ENCODE measurements at places on chromosomes 3 and 15.

DNA sequence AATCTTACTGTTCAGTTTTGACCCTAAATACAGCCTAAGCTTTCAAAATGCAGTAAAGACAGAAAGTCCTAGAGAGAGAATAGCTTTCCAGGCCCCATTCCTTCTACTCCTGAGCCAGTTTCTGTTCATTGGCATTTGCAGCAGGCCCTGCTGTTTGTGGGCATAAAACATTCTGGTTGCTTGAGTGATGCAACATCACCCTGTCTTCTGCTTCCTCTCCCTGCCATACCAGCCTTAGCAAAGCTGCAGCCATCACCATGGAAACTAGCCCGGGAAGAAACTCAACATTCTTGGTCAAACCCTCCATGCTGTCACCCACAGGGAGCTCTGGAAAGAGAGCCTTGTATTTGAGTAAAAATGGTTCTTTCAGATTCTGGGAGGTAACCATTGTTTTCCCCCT is 325.7 kb downstream of the MAGI1 start:
- no peak for DNase-seq

DNA sequence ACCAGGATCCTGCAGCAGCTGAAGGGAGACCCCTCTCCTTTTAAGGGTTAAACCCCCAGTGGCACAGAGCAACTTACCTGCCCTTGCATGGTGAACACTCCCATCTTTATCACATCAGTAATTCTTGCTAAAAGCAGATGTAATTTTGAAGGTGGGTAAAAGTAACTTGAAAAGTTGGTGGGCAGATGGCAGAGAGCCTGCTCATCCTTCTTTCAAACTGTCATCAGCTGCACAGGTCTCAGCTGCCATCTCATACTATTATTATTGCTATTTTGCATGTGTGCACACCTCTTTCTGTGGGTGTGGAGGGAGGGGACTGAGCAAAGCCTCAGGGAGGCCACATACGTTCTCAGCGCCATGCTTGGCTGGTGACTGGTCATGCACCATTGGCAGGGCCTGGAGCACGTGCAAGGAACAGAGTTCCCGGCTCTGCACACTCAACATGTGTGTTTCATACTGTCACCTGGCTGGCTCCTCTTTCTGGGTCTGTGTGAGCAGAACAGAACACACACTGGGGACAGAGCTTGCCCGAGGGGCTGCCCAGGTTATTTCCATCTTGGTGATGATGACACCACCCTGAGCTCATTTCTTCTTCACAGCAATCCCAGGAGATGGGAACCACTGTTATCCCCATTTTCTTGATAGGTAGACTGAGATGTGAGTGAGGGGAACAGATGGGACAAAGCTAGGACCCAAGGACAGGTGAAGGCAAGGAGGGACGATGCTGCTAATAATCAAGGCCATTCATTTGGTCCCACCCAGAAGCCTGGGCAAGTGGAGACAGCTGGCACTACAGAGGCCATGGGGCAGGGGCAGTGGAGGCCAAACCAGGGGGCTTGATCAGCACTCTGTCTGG is 95.8 kb upstream of the KLF13 start:
- DNase-seq = no peak

DNA sequence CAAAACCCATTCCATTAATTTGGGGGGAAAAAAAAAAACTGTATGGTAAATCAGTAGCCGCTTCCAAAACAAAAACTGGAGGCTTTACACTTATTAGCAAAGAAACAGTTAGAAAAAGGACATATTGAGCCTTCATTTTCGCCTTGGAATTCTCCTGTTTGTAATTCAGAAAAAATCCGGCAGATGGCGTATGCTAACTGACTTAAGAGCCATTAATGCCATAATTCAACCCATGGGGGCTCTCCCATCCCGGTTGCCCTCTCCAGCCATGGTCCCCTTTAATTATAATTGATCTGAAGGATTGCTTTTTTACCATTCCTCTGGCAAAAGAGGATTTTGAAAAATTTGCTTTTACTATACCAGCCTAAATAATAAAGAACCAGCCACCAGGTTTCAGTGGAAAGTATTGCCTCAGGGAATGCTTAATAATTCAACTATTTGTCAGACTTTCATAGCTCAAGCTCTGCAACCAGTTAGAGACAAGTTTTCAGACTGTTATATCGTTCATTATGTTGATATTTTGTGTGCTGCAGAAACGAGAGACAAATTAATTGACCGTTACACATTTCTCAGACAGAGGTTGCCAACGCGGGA is 9.4 kb upstream of the RPL24 start:
- DNase-seq = peak; percentile 27

DNA sequence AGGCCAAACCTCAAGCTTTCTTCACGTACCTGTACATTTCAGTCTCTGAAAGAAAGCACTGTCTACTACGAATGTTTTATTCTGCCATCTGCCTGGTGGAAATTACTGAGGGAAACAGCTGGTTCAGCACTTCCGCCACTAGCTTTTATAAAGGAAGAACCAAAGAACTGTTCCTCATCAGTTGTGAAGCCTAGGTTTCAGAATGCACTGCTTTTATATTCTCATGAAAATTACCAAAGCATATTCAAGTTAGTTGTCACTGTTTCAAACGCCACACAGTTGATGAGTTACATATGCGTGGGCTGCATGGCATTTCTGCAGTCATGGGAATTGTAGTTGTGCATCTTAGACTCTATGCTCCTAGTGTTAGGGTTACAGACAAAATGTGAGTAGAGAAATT is 21.5 kb upstream of the ZBTB38 start:
- DNase-seq = no peak

GRCh38 chr3:65672871-65673815 is 365.6 kb downstream of the MAGI1 start:
- peak; percentile 17 for DNase-seq

- no peak for DNase-seq
These were observed 1.1 kb downstream of the CNTN4 start for GRCh38 chr3:2099779-2100191.

DNA sequence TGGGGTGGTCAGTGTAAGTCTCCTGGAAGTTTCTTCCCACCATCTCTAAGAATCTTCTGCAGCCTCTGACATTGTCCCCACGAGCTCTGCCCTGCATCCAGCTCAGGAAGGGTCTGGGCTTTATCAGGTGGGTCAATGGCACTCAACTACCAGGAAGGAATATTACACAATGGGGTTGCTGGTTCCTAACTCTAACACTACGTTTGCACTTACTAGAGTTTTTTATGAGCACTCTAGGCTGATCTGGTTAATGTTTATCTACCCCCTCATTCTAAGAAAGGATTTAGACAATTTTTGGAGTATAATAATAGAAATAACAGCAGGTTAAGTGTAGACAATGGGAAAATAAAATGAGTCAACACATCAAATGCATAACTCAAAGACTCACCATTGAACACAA is 411.1 kb upstream of the RGMA start:
- no peak for DNase-seq

DNA sequence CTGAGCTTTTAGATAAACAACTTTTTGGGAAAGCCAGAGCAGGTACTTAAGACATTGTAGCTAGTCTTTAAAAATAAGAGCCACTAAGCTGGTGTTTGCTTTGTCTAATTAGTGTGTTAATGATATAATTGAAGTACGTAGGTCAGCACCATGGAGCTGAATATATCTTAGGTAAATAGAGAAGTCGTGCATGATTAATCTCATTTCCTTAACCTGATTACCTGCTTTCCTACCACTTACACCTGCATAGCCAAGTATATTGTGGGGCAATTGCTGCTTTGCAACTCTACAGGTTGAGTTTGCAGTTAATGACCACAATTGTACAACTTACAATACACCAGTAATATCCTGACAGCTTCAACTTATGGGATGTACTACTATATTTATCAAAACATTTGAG is 17.6 kb upstream of the TOPAZ1 start:
- no peak for DNase-seq

GRCh38 chr15:34583399-34584329 is at the start of gene GOLGA8B:
Gene GOLGA8B, minus strand, starts transcription at chr15:34583651. Its CDS starts 47,739 bp downstream, at chr15:34535912.
- peak; percentile 68 for DNase-seq

DNA sequence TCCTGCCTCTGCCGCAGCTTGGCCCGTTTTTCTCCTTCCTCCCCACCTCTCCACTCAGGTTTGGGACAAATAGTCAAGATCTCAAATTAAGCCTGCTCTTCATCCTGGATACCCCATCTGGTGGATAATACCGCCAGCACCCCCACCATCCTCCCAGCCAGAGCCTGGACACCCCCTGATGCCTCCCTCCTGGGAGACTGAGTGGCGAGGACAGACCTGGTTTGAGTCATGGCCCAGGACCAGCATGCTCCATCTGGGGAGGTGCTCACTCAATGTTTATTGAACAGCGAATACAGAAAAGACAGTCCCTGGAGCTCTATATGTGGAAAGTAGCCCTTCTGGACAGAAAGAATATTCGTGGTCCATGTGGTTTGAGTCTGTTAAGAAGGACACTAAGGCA is 23.3 kb downstream of the CTSH start:
- DNase-seq = no peak

- peak; percentile 76 for DNase-seq
These were observed 128.1 kb downstream of the NSMCE3 start for GRCh38 chr15:29141308-29142128.

- no peak for DNase-seq
These were observed 179.8 kb downstream of the ZPLD1 start for GRCh38 chr3:102614585-102614984.

DNA sequence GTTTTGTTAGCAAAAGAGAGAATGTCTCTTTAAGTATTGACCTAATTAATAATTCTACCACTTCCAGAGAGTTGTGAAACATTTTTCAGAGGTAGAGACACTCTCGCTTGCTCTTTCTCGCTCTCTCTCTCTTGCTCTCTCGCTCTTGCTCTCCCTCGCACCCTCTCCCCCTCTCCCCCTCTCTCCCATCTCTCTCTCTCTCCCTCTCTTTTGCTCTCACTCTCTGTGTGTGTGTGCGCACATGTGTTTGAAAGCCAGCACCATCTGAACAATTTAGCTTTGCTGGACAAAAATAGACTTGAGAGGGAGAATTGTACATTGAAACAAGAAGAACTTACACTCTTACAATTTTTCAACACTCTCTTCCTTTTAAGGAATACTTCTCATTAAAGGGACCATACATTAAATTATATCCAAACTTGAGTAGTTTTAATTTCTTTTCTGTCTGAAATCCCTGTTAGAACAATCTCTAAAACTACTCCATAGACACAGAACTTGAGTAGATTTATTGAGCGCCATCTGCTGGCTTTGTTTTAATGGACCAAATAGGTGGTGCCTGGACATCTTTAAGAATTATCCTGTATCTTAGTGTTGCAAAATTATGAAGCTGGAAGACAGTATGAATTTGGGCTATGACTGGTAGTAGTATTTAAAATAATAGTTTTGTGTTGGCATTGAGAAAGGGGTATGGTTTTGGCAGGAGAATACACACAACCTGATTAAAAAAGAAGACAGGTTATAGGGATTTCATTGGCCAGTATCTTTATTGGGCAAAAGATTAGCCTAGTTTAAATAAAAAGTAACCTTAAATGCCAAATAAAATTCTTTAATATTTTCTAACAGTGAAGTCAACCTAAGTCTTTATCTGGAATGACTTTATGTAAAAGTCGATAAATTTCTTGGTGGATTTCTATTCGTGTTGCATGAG is 124.6 kb downstream of the AKAP13 start:
- peak; percentile 58 for DNase-seq

DNA sequence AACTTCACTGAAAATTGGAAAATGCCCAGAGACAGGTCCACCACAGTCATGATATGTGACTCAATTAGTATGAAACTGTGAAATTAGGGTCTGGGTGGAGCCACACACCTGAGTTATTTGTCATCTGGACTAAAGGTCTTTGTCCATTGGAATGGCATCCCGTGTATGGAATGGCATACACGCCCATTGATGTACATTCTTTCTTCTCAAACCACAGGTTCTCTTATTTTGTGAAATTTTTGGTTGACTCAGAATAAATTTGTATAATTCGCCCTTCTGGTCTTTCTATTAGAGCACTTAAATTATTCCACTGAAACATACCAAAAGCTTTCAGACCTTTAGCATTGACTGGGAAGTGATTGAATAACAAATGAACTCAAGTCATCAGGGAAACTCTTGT is 66.8 kb upstream of the UBE2E1 start:
- no peak for DNase-seq

- DNase-seq = no peak
These were observed 1341.3 kb downstream of the ROBO1 start for GRCh38 chr3:78426454-78426853.

GRCh38 chr3:5220667-5221431 is 33.3 kb downstream of the EDEM1 start:
- DNase-seq = no peak

GRCh38 chr3:98070840-98071239 is 16.1 kb upstream of the OR5AC2 start:
- no peak for DNase-seq

DNA sequence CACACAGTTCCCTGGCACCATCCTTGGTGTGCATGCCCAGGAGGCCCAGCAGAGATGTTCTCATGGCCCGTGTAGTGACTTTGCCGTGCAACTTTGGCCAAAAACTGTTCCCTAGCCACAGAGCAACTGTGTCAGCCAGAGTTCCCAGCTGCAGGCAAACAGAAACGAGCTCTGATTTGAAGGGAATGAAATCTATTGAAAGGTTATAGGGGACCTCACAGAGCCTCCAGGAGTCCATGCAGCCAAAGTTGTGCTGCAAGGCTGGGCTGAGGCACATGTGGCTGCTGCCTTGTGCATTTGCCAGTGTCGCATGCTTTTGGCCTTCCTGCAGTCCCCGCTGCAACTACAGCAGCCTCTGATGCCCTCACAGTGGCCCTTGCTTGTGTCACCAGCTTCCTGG is 70.5 kb downstream of the PLXNA1 start:
- no peak for DNase-seq

DNA sequence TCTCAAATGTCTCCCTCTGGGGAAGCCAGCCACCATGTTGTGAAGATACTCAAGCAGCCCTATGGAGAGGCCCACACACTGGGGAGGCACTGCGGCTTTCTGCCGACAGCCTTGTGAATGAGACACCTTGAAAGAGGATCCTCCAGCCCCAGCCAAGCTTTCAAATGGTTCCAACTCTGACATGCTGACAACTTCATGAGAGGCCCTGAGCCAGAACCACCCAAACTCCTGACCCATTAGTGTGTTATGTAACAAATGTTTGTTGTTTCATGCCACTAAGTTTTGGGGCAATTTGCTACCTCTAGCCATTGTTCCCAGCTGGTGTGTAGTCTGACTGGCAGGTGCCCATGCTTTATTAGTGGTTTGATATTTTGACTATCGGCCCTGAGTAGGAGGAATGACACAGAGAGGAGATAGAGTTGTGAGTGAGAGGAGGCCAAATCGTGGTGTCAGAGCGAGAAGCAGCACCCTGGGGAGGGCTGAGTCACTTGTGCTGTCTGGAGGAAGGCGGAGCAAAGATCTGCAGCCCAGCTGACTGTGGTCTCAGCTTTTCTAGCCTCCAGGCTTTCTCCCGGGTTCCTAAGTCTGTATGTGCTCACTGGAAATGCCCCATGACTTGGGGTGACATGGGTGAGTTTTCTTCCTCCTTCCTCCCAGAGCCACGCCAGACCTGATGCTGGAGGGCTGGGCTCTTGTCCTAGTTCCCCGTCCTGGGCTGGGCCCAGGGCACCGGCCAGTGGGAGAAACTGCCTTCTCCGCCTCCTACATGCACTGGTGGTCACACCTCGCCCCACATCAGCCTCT is 56.7 kb upstream of the BLM start:
- no peak for DNase-seq

- DNase-seq = peak; percentile 38
These were observed 104.7 kb downstream of the SERPINI1 start for GRCh38 chr3:167840247-167840646.

GRCh38 chr3:175495331-175495730 is 636.2 kb downstream of the NAALADL2 start:
- DNase-seq = no peak

- DNase-seq = no peak
These were observed 125.3 kb upstream of the BNIP2 start for GRCh38 chr15:59814409-59814808.
